Germinal center (tissue), 1 donor: ENCODE measurements at places on chromosomes 7 and 10.
A peak's percentile ranks its signal among the peaks of the same experiment; 100 is the strongest.

- no peak for DNase-seq
Measured at GRCh38 chr10:18145652-18146051, 5.4 kb downstream of the CACNB2 start.

- DNase-seq = no peak
Measured at GRCh38 chr10:89390476-89391225, 1.8 kb upstream of the IFIT1 start.

- DNase-seq = no peak
Measured at GRCh38 chr10:3532644-3533043, 252.4 kb downstream of the KLF6 start.

DNA sequence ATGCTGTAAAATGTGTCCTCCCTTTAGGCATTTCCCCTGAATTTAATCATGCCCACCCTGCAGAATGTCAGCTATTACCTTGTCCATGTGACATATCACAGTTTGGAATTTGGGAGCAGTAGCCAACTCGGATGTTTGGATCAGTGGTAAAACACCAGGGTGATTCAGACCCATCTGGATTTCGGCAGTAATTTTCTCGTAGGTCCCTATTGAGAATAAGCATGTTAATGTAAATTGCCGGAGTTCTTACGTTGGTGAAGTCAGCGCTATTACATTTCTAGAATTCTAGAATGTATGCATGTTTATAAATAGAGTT lies 44.1 kb downstream of the HGF start:
- no peak for DNase-seq

- no peak for DNase-seq
Measured at GRCh38 chr10:44998146-44998631, 2.5 kb upstream of the ZNF22 start.

DNA sequence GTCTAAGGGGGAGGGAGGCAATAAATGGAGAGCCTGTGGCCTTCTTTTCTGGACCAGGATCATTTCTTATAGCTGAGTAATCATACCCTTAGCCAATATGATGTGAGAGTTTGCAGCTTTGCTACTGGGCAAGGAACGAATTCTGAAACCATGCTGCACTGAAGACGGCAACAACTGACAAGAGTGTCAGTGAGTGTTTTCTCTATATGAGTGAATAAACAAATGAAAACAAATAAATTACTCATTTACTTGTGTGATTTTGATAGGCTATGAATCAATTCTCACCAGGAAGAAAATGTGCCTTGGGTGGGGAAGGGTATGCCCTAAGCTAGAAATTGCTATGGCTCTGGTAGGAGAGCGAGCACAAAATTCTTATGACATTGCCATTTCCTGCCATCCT lies 79.4 kb upstream of the LRRN3 start:
- no peak for DNase-seq

DNA sequence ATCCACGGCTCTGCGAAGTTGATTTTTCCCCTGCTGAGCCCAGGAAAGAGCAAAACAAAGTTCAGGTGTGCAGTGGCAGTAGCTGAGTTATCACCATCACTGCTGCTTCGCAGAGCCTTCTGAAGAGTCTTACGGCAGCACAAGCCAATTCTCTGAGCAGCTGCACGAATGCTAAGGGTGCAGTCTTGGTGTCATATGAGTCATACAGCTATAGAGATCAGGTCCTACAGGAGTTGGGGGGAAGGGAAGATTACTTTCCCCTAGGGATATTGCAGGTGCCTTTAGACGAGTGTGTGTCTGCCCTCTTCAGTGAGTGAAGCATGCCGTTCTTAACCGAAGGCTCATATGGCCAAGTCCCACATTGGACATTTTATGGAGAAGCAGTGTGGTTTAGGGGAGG lies 227.8 kb downstream of the CELF2 start:
- no peak for DNase-seq

GRCh38 chr7:41114131-41114530 lies 588.8 kb downstream of the INHBA start:
- no peak for DNase-seq

GRCh38 chr7:92880212-92881090 lies 44.1 kb upstream of the CDK6 start:
- no peak for DNase-seq

DNA sequence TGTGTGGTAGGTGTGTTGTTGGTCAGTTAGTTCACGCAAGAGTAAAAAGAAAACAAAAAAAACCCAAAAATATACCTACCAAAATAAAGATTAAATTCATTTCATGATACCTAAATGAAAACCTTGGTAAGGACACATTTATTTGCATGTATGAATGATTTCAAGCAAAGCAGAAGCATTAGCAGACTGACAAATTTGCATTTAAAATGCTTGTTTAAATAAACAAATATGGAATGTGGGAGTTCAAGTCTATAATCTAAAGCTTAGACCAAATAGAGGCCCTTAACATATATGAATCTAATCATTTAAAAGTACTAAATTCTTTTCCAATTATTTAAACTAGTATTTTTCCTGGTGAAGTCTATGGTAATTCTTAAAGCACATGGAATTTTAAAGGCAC lies 35.8 kb downstream of the GNAT3 start:
- DNase-seq = no peak

- DNase-seq = no peak
Measured at GRCh38 chr7:131873581-131873980, 317.2 kb upstream of the PODXL start.

DNA sequence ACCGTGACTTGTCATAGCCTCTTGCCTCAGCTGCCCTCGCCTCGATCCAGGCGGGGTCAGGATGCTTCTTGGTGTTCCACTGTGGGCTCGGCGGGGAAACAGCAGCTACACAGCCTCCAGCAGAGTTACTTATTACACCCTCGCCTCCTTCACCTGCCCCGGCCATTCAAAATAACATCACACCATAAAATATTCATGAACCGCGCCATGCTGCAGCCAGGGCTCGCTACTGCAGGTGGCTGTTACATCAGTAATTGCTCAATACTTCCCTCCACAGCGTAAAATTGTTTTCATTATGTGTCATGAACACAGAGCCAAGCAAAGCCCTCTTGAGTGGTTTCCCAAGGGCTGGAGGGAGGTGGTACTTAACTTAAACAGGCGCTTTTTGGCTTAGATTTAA lies 241.5 kb upstream of the SP8 start:
- no peak for DNase-seq

DNA sequence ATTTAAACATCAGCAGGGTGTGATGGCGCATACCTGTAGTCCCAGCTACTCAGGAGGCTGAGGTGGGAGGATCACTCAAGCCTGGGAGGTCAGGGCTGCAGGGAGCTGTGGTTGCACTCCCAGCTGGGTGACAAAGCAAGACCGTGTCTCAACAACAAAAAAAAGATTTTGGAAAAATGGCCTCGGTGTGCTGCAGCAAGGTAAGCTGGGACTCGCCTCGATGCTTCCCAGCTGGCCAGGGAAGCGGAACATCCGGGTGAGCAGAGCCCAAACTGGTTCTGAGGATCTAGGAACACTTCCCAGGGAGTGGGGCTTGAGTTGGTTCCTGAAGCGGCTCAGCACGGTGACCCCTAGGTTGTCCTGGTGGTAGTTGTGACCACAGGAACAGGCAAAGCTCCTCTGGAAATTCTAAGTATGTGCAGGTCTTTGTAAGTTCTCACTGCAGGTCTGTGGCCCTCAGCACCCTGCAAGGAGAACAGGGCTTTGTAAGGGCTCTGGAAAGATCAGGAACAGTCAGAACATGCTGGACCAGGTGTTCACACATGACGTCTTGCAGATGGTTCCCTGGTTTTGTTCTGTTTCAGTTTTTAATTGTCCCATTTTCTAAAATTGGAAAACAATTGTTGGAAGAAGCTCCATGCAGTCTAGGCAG lies 38.6 kb upstream of the ZMIZ2 start:
- no peak for DNase-seq

DNA sequence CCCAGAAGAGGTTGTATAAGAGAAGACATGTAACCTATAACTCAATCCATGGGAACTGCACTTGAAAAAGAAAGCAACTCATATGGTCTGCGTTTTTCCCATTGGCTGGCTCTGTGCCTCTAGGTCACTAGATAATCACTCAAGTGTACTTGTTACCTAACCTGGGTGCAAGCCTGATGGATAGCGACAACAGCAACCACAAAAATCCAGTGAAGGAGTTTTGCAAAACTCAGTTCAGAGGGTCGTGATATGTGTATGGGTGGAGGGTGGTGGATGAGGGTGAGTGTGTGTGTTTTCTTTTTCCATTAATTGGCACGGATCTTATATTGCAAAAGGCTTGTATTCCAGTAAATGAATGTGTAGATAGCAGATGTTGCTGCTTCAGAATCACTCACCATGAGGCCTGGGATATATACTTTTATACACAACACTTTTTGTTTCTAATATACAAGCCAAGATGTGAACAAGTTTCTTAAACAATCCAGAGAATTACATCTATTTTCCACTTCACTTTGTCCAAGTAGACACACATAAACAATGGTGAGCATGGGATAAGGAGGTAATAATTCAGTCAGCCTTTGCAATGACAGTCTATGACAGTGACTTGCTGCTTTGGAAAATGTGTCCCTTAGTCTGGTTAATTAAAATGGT lies 286.9 kb upstream of the DKK1 start:
- DNase-seq = no peak

GRCh38 chr7:148982654-148983199 lies 45.6 kb downstream of the PDIA4 start:
- DNase-seq = no peak

- DNase-seq = no peak
Measured at GRCh38 chr7:73397521-73398281, 35.9 kb upstream of the FZD9 start.

DNA sequence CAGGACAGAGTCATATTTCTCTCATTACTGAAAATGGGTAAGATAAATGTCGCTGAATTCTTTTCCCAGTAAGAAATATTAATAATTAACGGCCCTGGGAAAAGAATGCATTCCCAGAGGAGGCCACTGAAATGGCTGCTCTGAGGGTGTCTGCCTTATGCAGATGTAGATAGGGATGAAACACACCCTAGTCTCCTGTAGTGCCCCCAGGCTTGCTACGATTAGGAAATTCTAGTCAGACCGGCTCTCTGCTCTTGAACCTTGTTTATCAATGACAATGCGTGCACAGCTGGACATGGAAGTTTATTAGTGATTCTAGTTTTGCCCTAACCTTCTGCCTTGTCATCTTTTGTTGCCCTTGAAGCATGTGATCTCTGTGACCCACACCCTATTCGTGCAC lies 291.1 kb downstream of the ZNF248 start:
- DNase-seq = no peak

- DNase-seq = no peak
Measured at GRCh38 chr10:22682237-22683139, 31.9 kb downstream of the PIP4K2A start.

DNA sequence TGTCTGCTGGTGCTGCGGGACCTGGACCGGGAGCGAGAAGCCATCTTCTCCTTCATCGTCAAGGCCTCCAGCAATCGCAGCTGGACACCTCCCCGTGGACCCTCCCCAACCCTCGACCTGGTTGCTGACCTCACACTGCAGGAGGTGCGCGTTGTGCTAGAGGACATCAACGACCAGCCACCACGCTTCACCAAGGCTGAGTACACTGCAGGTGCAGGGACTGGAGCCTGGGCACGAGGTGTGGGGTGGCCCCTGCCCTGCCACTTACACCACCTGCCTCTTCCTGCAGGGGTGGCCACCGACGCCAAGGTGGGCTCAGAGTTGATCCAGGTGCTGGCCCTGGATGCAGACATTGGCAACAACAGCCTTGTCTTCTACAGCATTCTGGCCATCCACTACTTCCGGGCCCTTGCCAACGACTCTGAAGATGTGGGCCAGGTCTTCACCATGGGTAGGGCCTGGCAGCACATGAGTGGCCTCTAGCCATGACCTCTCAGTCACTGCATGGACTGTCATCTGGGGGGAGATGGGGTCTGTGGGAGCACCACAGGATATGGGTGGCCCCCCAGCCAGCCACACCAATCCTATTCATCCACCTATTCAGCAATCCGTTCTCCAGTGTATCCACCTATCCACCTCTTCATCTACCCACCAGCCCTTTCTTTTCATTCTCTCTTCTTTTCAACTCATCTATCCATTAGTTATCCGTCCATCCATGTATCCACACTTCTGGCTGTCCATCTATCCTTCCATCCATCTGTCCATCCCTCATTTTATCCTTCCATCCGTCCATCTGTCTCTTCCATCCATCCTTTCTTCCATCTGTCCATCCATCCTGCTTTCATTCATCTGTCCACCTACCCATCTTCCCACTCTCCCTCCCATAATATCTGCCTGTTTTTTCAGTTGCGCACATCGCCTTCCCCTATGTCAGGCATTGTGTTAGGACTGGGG lies 34.5 kb upstream of the VSIR start:
- DNase-seq = no peak

GRCh38 chr10:132544744-132545658 lies 7.4 kb downstream of the INPP5A start:
- DNase-seq = no peak

GRCh38 chr7:75916685-75917634 lies 2.0 kb downstream of the POR start:
- DNase-seq = no peak

DNA sequence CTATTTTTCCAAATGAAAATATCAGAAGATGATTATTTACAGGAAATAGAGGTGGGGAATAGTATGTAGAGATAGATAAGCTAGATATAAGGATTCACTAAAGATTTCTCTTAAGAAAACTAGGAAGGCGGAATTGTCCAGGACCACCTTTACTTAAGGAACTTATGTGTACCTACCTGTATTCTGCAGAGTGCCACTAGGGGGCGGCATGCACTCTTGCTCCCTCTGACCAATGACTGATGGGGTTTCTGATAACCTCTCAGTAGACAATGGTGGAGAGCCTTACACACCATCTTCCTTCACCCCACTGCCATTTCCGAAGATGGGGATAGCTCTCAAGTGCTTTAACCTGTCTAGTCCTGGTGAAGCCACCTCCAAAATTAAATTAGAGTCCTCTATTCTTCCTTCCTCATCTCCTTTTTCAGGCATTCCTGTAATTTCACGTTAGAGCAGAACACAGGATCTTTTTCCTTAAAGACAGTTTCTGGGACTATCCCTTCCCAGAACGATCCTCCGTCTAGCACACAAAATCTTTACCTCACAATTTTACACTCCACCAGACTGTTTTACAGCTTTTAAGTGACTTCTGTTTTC lies 453.1 kb downstream of the SORCS1 start:
- DNase-seq = peak; percentile 34

DNA sequence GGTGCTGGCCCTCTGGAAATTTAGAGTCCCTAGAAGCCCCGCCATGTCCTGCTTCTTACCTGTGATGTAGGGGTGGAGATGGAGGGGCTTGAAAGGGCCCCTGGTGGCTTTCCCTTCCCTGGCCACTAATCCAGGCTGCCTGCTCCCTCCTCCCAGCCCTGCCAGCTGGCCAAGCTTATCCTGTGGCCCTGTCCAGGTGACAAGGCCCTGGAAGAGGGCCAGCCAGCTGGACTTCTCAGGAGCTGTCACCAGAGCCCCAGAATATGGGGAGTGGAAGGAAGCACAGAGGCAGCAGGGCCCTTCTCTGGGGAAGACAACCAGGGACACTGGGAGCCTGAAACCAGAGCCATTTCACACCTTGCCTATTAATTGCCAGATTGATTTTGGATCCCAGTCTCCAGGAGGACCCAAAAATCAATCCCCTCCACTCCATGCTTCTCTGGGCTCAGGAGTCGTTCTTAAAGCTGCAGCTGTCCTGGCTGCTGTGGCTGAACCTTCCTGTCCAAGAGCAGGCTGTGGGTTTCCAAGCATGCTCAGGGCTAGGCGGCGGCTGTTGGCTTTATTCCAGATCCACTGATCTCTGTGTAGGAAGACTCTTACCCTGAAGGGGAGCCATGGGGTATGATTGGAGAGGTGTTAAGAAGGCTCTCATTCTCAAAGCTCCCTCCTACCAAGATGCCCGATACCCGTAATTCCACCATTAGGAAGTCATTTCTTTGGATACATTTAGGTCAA lies 52.6 kb upstream of the PCBD1 start:
- no peak for DNase-seq
